Activated CD4-positive, CD25-positive, alpha-beta regulatory T cell (primary cell): ENCODE measurements at places on chromosomes 6 and 20.

DNA sequence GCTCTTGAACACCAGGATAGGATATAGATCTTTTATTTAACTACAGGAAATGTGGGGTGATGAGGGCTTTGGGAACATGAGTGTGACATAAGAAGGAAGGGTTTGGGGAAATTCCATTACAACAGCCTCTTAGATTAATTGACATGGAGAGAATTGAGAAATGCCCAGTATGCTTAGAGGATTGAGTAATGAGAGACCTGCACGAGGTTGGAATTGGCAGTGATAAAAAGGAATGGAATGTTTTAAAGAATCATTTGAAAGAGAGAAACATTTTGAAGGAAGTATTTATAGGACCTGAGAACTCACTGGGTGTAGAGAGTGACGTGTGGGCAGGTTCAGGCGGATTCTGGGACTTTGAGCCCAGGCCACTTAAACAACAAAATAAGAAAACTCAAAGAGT lies 227.0 kb downstream of the BMP2 start:
- no peak for DNase-seq

DNA sequence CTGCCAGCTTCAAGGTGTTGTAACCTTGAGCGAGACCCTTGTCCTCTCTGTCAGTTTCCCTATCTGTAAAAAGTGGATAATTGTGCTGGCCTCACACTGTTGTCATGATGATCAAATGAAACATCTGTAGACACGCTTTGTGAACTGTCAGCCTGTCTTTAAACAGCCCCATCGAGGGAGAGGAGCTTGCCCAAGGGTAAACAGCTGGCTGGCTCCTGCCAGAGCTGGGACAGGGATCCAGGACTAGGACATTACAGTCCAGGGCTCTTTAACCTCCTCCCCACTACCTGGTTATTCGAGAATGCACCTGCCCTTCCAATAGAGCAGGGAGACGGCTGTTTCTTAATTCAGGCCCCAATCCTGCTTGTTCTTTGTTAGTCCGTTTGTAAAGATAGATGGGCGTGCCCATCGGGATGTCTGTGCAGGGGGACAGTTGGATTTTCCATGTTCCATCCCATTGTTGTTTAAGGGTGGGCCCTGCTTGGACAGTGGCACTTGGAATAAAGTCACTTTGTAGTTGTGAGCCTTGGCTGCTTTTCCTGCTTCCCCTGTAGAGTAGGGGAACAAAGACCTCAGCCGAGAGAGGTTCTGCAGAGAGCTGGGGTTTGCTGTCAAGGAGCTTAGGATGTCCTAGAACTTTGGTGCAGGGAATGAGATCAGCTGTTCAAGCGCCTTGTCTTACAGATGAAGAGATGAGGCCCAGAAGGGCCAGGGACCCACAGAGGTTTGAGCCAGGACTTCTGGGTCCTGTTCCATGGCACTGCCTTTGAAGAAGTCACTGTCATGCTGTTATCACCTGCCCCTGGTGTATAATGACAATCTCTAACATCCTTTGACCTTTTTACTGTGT lies 77.9 kb upstream of the MYL9 start:
- no peak for DNase-seq

DNA sequence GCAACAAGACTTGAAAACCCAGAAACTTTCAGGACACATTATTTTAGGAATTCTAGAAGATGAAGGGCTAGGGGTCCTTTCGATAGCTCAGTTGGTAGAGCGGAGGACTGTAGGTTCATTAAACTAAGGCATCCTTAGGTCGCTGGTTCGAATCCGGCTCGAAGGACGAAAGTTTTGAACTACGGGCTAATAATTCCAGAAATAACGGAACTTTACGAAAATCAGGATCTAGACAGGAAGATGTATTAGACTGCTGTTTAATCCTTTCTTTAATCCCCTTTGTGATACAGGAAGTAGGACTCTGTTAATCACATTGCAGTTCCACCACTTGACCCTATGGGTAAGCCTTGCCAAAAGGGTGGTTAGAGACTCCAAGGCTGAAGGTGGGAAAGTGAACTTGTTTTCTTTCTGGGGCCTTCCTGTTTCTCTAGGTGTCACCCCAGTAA lies 21.2 kb upstream of the ABT1 start:
- DNase-seq, result no peak

- no peak for DNase-seq
These were observed 38.0 kb downstream of the TGM2 start for GRCh38 chr20:38126932-38127621.

GRCh38 chr6:125210667-125211066 lies 57.1 kb downstream of the TPD52L1 start:
- DNase-seq, result no peak

DNA sequence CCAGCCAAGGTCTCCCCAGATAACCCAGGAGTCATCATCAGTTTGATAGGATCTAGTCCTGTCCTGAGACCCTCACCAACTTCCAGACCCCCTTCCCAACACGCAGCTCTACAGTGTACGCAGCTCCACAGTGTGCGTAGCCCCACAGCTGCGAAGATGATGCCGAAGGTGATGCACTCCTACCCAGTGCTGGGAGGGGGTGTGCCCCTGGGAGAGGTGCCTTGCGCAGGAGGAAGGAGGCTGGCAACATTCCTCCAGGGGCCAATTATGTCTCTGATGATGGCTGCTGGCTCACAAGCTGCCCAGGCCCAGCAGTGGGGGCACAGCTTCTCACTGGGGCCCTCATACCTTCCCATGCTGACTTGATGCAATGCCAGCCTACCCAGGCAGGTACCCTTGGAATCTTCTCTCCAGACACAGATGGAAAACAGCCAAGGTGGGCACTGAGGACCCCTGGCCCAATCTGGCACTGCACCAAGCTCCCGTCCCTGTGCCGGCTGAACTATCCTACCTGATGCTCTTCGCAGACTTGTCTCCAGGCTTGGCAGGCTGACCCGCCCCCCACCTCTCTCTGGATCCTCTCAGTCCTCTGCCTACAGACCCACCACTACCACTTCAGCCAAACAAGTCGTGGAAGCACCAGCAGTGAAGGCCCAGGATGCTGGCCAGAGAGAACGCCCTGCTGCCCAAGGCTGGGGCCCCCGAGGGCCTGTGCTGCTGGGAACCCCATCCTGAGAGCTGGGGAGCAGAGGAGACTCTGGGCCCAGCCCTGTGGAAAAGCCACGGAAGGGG lies 1.4 kb downstream of the ZNF512B start:
- DNase-seq, result no peak

DNA sequence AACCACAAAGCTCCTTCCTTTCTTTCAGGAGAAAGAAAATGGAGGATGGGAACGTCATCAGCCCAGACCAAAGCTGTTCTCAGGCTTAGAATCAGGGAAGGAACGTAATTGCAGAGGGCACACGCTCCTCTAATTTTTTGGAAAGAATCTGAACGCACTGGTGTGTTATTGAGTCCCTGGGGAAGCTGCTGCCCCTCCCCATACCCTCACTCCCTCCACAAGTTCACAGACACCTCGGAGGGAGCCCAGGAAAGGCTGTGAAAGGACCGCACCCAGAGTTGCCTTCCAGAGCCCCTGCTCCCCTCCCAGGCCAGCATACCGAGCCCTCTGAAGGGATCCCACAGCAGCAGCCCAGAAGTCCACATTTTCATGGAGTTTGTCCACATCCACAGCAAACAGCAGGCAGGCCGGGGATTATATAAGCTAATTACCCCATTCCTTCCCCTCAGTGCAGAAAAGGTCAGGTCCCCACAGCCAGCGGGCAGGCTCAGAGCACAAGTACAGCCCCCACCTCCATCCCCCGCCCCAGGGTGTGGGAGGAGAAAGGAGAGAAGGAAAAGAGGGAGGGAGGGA lies 53.7 kb downstream of the ANKRD60 start:
- no peak for DNase-seq
